Hepatocyte (in vitro differentiated cells): ENCODE measurements at places on chromosomes 7 and 10. TPM values are rescaled to one million over a fixed set of nuclear protein-coding genes. Genes with fewer than 3 reads are reported as not detected.

CRYGN gene
- 0.24 and 0.64 TPM in 2 replicates for polyA plus RNA-seq

ATP6V1F gene
- polyA plus RNA-seq: 422 and 426 TPM in 2 replicates

DNA sequence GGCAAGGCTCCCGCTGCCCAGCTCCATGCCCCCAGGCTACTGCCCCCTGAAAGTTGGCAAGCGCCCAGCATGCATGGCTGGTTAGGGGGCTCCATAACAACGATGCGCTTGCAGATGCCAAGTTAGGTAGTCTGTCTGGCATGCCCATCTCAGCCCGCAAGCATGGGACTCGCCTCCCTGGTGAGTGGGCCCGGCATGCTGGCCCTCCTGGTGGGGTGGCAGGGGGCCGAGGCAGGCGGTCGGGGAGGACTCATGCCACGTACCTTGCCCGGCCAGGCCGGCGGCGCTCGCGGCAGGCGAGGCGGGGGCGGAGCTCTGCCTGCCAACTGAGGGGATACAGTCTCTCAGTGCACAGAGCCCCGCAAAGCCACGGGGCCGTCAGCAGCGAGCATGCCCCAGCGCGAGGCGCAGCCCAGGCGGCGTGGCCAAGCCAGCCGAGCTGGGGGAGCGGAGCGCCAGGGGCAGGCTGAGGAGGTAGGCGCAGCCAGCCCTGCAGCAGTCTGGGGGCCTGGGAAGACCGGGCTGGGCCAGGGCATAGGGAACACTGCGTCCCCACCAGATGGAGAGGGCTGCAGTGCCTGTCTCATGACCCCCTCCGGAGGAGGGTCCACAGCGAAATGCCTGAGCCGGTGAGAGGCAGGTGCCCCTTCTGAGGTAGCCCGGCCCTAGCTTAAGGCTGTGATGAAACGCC is 28.0 kb upstream of the NDST2 start:
- no peak for DNase-seq

GRCh38 chr10:125165584-125166573 is 5.5 kb upstream of the CTBP2 start:
- no peak for DNase-seq

- no peak for DNase-seq
These were observed 72.6 kb upstream of the ZNF92 start for GRCh38 chr7:65301007-65301406.

DNA sequence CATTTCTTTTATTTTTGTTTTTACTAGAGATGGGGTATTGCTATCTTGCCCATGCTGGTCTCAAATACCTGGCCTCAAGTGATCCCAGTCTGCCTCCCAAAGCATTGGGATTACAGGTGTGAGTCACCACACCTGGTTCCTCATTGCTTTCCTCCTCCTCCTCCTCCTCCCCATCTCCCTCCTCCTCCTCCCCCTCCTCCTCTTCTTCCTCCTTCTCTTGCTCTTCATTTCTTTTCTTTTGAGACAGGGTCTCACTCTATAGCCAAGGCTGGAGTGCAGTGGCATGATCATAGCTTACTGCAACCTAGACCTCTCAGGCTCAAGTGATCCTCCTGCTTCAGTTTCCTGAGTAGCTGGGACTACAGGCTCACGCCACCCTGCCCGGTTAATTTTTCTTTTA is 22.2 kb downstream of the LRRC20 start:
- no peak for DNase-seq

DNA sequence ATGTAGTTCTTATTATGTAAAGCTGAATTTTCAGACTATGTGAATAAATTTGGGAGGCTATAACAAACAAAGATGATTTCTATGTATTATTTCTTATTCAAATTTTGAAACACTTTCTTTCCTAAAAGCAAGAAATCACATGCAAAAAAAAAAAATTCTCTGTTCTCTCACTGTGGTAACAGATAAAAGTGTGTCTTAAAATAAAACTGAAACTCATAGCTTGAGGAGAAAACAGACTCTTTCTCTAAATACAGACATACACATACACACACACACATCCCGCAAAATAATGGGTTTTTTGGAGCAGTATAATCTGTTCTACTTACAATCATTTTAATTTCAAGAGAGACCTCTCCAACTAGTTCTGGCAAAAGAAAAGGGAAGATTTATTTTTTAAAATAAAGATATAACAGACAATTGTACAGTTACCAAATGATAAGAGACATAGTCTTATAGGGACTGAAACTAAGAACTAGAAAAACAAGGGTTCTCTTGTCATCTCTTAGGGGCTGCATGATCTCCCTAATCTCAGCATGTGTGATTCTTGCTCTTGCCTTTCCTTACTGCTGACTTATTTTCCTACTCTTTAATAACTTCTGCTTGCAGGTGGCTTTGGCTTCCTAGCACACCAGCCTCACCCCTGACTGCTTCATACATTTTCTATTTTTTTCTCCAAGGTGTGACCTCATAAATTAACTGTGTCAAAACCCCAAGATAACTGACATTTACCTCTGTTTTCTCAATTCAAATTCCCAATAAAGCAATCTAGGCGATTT is 483.5 kb upstream of the POT1 start:
- no peak for DNase-seq

DNA sequence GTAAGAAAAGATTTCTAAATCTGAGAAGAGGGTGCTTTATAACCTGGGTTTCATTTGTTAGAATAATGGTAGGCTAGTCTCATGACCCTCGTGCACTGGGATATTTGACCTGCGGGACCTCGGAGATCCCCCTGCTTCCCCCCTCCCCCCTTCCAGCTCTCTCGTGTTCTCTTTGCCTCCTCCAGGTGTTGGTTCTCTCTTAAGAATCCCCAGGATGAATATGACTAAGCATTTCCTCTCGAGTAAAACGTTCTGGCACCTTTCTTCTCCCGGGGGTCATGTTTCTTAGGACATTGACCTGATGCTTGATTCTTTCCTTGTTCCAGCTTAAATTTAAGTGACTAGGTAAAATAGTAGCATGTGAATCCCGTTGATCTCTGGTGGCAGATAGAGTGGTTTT is 71.2 kb downstream of the SHH start:
- DNase-seq: no peak

DNA sequence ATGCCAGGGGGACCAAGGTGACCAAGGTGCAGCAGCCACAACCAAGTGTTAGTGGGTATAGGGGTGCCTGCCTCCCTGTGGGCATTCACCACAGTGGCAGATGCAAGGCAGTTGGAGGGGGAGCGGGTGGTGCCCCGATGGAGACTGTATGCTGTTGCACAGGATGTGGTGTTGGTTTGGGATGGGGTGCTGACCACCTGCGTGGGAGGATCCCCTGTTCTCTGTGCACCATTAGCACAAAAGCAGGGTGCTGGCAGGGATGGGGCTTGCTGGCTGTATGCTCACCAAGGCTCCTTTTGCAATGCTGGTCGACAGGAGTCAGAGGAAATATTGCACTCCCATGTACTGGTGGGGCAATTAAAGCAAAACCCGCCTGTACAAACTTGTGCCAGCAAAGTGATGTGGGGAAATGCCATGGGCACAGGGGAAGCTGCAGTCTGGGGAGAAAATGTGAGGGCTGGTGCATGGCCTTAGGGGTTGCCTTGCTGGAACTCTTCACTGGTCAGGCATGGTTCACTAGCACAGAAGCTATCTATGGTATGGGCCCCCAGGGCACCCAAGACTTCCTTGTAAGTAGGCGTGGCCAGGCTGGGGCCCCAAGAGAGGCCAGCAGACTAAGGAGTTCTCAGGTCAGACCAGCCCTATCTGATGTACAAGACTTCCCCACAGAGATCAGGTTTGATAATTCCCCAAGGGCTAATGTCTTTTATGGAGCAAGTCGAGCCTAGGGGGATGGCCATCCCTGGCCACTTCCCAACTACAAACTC is 51.9 kb upstream of the GNAT3 start:
- no peak for DNase-seq
